NCI-H2107 (cell line): ENCODE measurements at places on chromosomes 13 and 19.

DNA sequence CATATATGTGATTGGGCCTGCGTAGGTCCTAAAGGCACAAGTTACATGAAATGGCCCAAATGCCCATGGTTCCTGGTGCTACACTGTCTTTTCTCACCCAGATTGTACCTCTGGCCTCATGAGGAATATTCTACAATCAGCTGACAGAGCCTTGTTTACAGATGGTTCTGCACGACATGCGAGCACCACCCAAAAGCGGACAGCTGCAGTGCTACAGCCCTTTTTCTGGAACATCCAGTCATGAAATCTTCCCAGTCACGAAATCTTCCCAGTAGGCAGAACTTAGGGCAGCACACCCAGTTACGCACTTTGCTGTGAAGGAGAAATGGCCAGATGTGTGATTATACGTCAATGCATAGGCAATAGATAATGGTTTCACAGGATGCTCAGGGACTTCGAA lies 7.7 kb upstream of the ELF1 start:
- no peak for DNase-seq

GRCh38 chr13:105816994-105817393 lies 718.5 kb downstream of the EFNB2 start:
- DNase-seq: no peak

- DNase-seq: no peak
Measured at GRCh38 chr13:50509167-50509566, 334.3 kb downstream of the DLEU7 start.

DNA sequence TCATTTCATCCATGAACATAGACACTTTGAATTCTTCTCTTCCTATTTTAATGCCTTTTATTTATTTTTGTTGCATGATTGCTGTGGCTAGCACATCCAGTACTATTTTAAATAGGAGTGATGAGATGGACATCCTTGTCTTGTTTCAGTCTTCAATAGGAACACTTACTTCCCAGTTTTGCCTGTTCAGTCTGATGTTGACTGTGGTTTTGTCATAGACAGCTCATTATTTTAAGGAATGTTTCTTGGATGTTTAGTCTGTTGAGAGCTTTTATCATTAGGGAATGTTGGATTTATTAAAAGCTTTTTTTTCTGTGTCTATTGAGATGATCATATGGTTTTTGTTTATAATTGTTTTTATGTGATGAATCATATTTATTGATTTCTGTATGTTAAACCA lies 586.6 kb downstream of the SLITRK1 start:
- DNase-seq: no peak

- peak; percentile 75 for DNase-seq
Measured at GRCh38 chr19:46859637-46860124, 1.1 kb upstream of the ARHGAP35 start.

- DNase-seq: no peak
Measured at GRCh38 chr19:50567882-50568727, at the start of gene LRRC4B. LRRC4B (minus strand) TSS chr19:50568435; CDS start chr19:50548838, 19,597 bp downstream.

GRCh38 chr19:18388960-18389725 lies 3.2 kb downstream of the GDF15 start:
- DNase-seq: no peak

DNA sequence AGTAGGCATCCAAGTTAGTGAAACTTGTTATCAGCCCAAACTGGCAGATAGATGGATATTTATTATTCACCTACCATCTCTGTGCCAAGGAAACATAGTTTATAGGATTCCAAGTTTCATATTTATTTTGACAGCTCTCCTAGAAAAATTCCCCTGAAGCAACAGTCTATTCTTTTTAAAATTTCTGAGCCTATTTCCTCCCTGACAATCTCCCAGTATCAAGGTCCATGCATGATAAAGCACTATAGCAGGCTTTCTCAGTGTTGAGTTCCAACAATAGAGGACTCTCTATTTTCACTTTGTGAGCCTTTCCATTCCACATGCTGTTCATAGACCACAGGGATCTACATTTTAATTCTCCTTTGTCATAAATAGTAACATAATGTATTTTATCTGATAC lies 312.6 kb downstream of the SLITRK6 start:
- DNase-seq: no peak

DNA sequence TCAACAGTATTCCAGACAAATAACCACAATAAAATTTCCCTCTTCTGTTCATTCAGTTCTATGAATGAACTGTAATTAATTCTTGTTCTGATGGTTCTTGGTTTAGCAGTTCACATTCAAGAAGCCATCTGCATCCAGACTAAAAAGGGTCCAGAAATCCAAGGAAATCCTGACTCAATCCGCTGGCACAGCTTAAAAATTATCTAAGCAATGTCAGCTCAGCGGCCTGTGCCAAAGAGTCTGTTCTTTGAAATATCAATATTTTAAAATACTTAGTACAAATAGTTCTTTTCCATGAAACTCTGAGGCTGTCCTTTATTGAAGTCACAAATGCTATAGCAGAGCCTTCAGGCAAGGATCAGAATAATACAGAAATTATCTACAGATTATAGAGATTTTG lies 57.2 kb downstream of the DHRS12 start:
- DNase-seq: no peak

GRCh38 chr19:35644987-35645679 lies 3.0 kb upstream of the COX6B1 start:
- no peak for DNase-seq

GRCh38 chr19:3515891-3516422 lies 9.8 kb downstream of the FZR1 start:
- no peak for DNase-seq

GRCh38 chr19:13573056-13573667 lies 66.9 kb upstream of the CACNA1A start:
- no peak for DNase-seq

DNA sequence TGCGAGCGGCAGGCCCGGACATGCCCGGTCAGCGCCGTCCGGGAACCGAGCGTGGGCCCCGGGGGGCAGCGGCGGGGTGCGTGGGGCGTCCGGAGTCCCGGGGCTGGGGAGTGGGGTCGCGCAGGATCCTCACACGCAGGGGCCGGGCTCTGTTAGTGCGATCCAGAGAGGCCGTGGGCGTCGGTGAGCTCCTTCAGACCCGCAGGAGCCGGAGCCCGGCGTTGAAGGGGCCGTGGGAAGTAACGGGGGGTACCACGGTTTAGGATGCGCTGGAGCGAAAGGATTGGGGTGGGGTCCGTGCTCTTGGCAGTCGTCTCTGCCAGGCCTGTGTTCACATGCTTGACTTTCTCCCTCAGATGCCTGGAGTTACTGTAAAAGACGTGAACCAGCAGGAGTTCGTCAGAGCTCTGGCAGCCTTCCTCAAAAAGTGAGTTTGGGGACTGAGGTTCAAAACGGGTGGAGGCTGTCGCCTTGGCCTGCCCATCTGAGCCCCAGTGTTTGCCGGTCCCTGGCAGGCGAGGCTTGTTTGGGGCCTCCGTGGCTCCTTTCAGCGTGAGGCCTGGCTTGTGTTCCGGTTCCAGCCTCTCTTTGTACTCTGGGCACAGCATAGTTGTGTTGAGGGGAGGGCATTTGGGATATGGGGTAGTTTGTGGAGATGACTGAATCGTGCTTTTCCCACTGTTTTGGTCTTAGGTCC lies 512 bp downstream of the RPS19 start:
- no peak for DNase-seq
